NCI-H2081 treated with DMSO at 0.1 percent for 48 hours (cell line): ENCODE measurements at places on chromosomes 11 and 22.

GRCh38 chr22:46237453-46238124 lies 12.5 kb downstream of the CDPF1 start:
- no peak for DNase-seq

DNA sequence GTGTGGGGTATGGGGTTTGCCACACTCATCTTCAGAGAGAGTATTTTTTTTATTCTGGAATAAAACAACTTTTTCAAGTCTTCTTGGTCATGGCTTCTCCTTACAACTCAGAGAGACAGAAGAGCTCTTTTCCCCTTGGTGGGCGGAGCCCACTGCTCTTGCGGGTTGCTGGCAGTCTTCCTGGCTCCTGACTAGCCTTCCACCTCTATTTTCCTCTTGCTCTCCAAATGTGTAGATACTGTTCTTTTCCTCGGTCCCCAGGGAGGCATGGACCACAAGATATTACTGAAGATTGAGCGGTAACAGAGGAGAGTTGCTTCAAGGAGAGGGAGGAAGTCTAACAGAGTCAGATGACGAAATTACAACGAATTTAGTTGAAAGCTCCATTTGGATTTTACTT lies 210.6 kb downstream of the NTM start:
- no peak for DNase-seq

DNA sequence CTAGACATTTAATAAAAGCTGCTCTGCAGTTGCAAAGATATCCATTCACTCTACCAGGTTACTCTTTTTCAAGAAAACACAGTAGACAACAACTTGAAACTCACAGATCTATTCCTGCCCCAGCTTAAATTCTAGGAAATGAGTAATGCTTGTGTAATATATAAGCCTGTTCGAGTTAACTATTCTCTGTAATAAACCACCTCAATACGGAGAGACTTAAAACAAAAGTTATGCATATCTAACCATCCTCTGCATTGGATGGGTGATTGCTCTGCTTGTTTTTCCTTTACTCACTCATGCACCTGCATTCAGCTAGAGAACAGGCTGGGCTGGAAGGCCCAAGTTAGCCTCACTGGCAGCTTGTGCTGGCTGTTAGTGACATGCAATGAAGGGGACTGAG lies 13.3 kb downstream of the LRRC4C start:
- no peak for DNase-seq

- DNase-seq = no peak
These were observed 231.4 kb downstream of the LARGE1 start for GRCh38 chr22:33688903-33689302.

DNA sequence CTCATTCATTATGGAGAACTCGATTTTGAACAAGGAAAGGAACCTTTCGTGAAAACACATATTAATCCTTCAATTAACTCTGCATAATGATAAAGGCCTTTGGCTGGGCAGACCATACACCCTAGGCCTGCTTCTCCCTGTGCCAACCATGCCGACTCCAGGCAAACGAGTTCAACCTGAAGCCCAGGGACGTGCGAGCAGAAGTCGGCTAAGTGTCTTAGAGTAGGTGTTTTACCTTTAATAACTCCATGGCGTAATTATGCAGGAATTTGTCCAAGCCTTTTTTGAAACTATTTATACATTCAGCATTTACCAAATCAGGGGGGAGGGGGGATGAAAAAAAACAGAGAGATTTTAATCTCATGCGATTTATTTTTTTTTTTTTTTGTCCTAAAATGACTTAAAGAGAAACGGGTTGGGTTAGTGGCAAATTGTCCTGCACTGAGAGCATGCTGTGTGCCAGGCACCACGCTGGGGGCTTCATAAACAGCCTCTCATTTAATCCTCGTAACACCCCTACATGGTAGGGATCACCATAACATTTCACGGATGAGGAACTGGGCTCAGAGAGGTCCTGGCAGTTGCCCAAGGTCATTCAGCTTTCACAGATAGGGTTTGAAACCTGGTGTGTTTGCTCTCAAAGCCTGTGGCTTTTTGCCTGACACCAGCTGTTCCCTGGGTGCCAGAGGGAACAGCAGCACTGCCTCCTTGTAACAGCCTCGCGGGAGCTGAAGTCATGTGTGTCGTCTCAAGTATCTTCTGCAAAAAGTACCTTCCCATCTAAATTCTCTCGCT lies 423.9 kb downstream of the MN1 start:
- peak; percentile 26 for DNase-seq
